Forelimb muscle (tissue), 1 donor: ENCODE measurements at places on chromosomes 12 and 14. TPM values are rescaled to one million over a fixed set of nuclear protein-coding genes. Genes with fewer than 3 reads are reported as not detected.

Gene NFATC4
- polyA plus RNA-seq, result 39.2 TPM

- DNase-seq, result no peak
Measured at GRCh38 chr12:8030189-8030588, 2.3 kb upstream of the FOXJ2 start.

Gene GDF11
- polyA plus RNA-seq, result 17.2 TPM

DNA sequence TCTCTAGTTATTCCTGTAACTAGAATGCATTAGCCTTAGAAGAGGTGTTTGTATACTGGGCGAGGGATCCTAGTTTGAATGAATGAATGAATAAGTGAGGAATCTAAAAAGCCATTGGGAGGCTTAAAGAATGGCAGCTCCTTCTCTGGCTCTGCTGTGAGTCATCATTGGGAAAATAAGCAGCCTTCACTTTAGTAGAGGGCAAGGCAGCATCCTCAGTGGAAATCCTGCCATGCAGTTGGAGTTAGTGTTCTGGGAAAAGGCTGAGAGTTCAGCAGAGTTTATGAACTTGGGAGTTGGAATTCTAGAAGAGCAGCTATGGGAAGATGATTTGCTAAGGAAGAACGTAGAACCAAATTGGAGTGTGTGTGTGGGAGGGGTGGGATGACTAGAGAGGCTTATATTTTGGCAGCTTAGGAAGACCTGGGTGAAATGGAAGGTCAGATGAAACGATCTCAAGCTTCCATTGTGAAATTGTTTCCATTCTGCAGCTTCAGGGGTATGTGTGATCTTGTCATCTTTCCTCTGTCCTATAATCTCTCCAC, 120.8 kb downstream of the PTCSC3 start:
- DNase-seq, result no peak

DNA sequence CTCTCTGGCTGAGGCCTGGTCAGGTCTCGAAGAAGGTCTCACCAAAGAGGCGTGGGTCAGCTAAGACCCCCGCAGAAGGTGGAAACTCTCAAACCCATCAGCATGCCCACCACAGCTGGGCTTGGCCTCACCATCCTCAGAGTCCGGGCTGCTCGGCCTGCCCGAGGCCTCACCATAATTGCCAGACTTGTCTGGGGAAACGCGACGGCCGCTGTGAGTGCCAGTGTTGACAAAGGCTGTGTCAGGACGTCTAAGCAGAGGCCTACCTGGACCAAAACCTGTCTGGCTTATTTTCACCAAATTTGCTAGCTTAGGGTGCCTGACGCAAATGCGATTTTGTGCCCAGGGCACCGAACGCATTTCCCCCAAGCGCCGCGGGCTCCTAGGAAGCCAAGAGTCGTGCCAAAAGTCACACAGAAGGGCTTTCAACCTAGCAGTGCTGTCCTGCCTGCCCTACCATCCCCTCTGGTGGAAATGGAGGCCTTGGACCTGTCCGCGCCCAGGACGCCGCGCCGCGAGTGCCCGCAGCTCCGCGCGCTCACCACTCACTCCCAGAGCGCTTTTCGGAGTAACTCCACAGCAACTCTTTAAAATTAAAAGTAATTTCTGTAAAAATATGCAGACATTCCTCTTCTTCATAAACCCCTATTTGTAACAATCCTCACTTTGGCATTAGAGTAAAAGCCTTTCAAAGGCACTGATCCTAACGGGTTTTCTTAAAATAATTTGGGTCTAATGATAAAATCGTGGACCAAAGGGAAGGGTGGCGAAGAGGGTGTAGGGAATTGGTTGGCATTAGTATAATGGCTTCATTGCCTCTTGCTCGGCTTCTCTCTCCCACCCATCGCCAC, 1.2 kb upstream of the ALX1 start:
- DNase-seq, result no peak
